ENCODE measurements at places on chromosomes 2 and 18. TPM values are rescaled to one million over a fixed set of nuclear protein-coding genes. Genes with fewer than 3 reads are reported as not detected.

Gene SH3RF3
- total RNA-seq = 2.1 TPM

Gene SPAG16
- 38.6 TPM for total RNA-seq

Gene PLEKHA3
- total RNA-seq = 5.2 TPM

Gene M1AP
- total RNA-seq = not detected

Gene ABCG5
- not detected for total RNA-seq

Gene SERPINB13
- not detected for total RNA-seq

Gene EIF2B4
- 18.3 TPM for total RNA-seq

Gene ABCG8
- total RNA-seq = under 0.01 TPM

Gene EML6
- total RNA-seq = 10.4 TPM

Gene GALNT14
- 2.1 TPM for total RNA-seq

Gene TANC1
- 38.1 TPM for total RNA-seq

Gene EPG5
- 31.8 TPM for total RNA-seq

Gene DCDC2C
- not detected for total RNA-seq

Data from skeletal muscle tissue (tissue), 5 donors.